ENCODE measurements at places on chromosomes 6 and 20.

GRCh38 chr6:6484681-6485080, 103.8 kb upstream of the LY86 start:
- no peak for DNase-seq

- peak; percentile 29 for DNase-seq
Measured at GRCh38 chr6:127342946-127343808, at the start of gene ECHDC1. Gene ECHDC1 (minus strand): TSS chr6:127343609. CDS start chr6:127331028, 12,581 bp downstream.

DNA sequence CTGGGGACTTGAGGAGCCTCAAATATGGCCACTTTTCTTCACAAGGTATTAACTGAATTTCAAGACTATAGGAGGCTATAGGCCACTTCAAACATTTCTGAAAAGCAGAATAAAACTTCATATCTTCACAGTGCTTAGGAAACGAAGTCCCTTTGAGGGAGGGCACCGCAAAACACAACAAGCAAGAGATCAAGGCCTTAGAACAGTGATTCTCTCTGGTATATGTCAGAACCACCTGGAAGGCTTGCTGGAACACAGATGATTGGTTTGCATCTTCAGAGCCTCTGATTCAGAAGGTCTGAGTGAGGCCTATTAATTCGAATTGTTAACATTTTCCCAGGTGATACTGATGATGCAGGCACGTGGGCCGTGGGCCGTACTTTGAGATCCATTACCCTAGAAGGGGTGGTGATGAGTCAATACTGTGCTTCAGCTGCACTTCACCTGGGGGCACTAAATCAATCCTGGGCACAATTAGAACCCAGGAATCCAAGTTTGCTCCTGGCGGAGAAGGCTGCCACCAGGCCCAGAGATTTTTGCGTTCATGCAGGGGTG, 10.7 kb downstream of the SUN5 start:
- no peak for DNase-seq

DNA sequence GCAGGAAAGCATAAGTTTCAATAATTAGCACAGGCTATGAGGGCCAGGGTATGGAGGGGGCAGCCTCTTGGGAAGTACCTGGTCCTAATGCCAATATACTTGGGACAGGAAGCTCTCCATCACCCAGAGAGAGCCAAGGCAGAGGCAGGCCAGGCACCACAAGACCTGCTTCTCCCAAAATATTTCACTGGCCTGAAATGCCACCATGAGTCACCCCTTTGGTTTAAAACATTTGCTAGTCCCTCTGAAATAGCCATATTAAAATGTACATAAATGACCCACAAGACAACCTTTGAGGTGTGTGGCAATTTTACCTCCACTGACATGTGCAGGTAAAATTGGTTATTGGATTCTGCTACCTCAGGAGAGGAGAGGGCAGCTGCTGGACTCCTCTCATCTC, 23.4 kb upstream of the SCUBE3 start:
- no peak for DNase-seq

DNA sequence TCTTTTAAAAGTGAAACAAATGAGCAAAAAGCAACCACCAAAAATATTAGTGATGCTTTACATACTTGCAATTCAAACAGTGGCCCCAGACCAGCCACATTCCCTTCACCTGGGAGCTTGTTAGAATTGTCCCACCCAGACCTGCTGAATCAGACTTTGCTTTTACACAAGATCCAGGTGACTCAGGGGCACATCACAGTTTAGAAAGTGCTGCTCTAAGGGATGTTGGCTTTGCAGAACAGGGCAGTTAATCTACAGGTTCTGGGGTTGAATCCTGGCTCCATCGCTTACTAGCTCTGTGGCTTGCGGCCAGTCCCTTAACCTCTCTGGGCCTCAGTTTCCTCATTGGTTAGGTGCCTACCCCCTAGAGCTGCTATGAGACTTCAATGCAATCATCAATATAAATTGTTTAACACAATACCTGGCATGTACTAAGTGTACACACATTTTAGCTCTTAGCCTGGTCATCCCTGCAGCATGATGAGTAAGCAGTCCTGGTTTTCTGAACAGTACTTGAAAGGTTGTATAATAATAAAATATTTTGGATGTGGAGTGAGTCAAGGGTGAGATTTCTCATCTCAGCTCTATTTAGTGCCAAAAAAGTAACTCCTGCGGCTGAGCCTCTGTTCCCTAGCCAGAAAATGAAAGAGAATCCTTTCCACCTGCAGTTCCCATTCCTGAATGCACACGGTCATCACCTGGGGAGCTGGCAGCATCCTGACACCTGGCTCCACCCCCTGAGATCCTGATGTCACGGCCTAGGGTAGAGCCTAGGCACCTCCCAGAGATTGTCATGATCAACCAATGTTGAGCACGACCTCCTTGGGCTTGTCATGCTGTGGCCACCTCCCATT, 162.7 kb downstream of the ANKRD60 start:
- no peak for DNase-seq

- DNase-seq: no peak
Measured at GRCh38 chr6:5626727-5627426, 365.6 kb downstream of the FARS2 start.

DNA sequence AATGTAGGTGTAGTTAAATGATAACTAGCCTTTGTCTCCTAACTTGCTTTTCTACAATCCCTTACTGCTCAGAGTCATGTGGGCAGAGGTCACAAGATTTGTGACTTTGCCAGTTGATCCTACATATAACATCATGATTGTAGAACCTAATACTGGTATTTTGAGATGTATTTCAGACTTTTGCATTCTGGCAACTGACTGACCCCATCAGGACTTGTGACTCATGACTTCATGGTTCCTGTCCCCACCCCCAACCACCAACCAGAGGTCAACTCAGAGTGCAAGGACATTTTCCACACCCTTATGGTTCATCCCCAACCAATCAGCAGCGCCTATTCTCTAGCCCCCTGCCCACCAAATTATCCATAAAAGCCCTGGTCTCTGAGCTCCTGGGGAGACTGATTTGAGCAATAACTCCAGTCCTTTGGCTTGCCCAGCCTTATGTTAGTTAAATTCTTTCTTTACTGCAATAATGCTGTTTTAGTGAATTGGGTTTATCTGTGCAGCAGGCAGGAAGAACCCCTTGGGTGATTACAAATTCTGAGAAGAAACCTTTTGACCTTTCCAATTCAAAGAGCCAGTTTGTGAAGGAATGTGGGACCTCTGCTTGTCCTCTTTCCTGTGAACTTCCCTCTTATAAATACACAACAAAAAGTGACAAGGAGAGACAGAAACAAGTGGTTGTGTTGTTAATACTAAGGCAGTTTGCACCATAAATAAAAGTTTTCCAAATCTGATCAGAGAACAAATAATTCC, 588.7 kb downstream of the UTRN start:
- no peak for DNase-seq

GRCh38 chr6:73980096-73980495, 284.1 kb downstream of the CD109 start:
- no peak for DNase-seq

DNA sequence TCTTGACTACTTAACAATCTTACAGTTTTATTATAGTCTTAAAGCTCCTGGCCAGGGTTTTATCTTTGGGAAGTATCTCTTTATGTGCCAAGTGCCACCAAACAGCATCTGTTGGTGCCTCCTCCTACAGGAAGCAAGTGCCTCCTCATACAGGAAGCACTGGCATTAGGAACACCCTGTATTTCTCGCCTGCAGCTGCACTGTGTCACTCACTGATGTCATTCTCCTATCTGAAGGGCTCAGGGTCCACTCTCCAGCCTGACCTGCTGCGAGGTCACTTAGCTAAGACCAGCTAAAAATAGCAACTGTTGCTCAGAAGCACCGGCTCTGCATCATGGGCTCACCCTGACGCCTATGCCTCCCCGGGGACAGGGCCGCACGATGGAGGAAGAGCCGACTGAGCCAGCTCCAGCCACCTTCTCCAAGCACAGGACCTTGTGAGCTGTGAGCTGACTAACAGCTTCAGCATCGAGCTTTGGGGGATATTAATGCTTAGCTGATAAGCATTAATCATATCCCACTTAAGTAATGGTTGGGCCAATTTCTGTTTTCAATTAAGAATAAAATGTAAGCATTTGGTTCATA, 66.3 kb upstream of the CD93 start:
- no peak for DNase-seq

DNA sequence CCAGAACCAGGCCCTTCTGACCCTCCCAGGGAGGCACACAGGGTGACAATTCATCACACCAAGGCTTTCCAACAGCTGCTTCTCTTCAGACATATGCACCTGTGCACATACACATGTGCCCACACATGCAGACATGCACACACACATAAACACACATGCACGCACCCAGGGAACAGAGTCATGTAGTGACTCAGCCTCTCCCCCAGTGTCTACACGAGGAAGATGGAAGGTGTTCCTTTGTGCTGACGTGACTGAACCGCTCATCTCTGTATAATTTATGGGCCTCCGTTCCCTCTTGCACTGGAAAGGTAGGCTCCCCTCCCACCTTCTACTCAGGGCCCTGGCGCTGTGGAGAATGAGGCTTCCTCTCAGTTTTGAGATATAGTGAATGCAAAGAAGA, 23.8 kb upstream of the PLEKHG1 start:
- no peak for DNase-seq

DNA sequence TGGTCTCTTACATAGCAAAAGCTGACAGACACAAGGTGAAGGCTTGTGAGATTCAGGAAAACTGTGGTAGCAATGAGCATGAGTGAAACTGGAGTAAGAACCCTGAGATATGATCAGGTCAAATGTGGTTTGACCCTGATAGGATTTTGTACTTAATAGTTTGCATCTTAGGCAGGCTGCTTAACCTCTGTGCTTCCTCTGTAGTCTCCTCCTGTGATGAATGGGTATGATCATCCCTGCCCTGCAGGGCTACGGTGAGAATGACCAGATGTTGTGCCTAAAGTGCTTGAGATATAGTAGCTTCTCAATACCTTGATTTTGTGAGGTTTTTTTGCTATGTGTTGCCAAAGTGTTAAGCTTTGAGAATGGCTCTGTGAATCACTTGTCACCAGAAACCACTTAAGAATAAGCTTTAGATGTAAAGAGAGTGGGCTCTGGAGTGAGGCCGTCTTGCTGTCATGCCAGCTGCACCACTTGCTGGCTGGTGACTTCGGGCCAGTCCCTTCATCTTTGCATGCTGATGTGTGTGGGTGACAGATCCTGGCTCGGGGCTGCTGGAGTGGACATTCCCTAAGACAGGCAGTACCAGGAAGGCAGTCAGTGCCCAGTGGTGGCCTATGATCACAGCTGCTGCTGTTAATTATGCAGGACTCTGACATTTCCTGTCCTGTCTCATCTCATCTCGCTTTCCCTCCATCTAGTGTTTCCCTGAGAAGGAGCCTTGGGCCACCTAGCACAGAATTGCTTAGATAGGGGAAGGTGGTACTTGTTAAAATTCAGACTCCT, 254.7 kb downstream of the NFATC2 start:
- no peak for DNase-seq

DNA sequence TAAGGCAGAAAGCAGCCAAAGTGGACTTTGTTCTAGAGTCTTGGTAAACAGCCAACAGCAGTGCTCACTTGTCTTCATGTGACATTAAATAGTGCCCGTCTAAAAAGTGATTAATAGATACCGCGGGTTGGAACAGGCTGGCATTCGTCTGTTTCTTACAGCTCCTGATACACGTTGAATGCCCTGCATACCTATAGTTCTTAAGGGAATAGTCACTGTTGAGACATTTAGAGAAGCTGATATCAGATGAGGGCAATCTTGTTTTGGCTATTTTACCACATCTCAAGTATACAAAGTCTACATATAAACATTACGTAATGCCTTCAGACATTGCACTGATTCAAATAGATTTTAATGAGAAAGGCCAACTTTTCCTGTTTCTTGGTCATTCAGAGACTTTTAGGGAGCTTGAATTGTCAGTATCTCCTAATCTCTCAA, 374.9 kb upstream of the FLRT3 start:
- no peak for DNase-seq

DNA sequence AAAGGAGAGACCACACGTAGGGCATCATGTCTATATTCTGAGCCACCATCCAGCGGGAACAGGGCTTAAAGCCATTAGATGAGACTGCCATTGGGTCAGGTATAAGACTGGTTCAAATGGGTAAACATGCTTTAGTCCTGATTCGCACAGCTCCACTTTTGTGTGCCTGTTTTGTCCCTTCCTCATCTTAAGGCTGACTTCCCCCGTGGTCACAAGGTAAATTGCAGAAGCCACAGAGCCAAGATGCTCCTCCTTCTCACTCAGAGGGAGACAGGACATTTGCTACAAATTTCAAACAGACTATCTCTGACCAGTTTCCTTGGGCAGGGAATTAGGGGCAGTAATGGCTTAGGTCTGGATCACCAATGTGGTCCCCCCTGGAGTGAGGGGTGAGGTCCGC, 11.4 kb upstream of the IFNGR1 start:
- no peak for DNase-seq

DNA sequence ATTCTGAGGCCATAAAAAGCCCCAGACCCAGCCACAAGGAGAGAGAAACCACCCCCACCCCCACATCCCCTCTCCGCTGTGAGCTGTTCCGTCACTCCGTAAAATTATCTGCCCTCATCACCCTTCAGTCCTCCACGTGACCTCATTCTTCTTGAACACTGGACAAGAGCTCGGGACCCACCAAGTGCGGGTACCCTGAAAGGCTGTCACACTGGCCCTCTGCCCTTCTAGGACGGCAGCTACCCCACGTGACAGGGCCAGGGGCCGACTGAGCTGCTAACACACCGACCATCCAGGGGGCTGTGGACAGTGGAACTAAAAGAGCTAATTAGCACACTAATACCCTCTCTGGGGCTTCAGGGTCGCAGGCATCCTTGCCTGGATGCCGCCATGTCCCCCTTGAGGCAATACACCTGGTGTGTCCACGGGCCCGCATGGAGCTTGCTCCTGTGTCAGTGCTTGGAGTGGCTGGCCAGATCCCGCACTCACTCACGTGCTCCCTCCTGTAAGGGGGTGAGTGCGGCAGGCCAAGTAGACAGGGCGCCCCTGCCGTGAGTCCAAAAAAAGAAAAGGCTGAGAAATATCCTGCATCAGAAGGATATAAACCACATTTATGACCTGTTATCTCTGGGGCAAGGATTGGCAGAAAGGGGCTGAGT, 29.2 kb upstream of the AHCY start:
- DNase-seq: no peak

DNA sequence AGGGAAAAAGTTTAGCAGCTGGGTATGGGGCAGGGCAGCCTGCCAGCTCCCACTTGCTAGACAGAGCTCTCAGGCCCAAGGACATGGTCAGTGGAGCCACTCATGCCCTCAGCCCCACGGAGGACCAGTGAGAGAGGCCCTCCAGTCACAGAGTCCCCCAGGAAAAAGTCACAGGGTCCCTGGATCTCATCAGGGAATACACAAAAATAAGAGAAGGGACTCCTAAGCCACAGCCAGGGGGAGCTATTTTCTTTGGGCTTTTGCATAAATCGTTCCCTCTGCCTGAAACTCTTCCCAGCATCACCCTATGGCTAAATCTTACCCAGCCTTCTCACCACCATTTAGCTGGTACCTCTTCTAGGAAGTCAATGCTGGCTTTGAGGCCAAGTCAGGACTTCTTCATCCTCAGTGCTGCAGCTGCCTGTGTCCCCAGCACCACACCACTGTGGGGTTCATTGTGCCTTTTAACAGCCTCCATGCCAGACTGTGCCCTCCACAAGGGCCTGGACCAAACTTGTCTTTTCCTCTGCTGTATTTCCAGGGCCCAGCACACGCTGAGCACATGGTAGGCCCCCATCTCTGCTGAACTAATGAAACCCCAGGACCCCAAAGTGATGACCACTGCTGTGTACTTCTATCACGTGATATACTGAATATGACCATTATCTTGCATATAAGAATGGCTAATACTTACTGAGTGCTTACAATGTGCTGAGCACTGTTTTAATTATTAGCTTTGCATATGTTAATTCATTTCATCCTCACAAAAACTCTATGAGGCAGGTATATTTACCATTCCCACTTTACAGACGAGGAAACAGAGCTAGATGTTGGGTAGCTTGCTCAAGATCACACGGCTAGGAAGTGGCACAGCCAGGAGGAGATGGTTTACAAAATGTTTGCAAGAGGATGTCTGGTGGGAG, 2.0 kb downstream of the ZNF335 start:
- peak; percentile 54 for DNase-seq

Data from H54 (cell line).